ENCODE measurements at places on chromosomes 1 and 21.

- no peak for DNase-seq
Observed at GRCh38 chr1:210627755-210628154, 299.1 kb downstream of the HHAT start.

DNA sequence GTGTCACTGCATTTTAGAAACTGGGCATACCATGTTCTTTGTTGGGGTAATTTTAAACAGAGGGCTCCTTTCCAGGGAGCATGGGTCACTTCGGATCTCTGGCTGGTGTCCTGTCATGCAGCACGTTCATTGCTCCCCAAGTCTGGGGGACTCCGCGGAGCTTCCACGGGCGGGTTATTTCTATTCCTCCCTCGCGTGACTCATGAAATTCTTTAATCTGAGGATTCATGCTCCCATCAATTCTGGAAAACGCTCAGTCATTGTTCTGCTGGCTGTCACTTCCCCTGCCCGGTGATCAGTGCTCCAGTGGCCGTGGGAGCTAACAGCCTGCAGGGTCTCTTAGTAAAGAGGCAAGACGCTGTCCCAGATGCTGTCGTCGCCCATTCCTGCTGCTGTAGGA is 28.1 kb downstream of the CFAP74 start:
- DNase-seq, result no peak

DNA sequence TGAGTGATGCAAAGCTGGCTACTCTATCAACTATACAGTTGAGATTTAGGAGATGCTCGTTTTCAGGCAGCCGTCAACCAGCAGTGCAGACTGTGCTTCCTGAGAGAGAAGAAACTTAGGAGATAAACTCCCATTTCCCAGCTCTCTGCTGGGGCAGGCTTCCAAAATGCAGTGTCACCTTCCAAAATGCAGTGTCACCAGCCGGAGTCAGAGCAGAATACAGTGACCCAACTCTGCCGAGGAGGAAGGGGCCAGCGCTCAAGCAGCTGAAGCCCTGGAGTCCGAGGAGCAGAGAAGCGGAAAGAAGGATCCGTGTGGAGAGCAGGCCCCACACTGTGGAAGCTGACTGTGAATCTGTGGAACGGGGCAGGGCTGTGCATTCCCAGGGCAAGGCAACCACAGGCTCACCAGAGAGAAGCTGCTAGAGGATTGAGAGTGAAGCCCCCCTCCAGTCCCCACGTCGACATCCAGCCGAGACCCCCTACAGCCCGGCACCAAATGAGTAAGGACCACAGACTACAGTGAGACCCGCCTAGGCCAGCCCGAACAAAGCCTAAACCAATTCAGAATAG is 703 bp upstream of the KRTAP12-1 start:
- no peak for DNase-seq

DNA sequence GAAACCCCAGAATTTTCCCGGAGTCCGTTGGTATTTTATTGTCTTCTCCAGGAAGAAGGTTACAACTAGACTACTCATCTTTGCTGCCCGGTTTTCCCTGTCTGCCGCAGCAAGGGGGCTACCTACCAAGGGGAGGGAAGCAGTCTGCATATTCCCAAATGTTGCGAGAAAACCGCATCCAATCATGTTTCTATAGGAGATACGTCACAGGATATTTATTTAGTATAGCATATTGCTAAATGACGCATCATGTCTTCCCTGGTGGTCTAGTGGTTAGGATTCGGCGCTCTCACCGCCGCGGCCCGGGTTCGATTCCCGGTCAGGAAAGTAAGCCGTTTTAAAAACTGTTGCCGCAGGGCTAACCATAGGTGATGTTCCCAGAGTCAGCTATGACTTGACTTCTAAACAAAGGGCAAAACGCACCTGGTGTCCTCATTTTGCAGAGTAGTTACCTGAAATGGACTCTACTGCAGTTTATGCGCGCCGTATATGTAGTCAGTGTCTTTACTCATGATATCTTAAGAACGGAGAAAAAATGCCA is 15.2 kb upstream of the ZNF692 start:
- peak; percentile 63 for DNase-seq

DNA sequence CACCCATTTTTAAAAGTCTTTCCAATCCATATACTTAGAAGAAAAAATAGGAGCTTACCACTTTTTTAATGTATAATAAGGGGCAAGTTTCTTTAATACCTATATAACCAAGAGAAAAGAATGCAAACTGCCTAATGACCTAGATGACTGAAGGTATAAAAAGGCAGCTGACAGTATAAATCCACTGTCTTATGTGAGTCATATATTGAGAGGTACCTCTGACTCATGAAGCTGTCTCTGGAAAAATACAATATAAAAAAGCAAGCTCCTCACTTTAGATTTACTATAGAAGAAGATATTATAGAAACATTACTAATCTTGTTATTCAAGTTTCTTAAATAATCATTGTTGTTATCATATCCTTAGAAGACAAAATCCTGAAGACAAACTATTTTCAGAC is 144.2 kb downstream of the VAV3 start:
- DNase-seq, result no peak

DNA sequence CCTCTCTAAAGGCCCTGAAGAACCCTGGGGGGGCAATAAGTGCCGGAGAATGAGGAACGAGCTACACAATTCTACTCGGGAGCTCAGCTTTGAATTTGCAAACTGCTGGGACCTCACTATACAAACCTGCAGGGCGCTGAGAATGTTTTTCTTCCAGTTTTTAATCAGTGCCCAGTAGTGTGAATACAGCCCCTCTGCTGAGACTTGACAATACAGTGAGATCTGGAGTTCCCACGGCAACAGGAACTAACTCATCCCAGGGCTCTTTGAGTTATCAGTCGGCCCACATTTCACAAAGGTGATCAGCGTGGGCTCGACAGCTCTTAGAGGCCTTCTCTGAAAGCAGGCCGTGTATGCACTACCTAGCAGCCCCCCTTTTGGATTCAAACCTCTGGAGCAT is 41.7 kb downstream of the TMEM53 start:
- DNase-seq, result no peak

DNA sequence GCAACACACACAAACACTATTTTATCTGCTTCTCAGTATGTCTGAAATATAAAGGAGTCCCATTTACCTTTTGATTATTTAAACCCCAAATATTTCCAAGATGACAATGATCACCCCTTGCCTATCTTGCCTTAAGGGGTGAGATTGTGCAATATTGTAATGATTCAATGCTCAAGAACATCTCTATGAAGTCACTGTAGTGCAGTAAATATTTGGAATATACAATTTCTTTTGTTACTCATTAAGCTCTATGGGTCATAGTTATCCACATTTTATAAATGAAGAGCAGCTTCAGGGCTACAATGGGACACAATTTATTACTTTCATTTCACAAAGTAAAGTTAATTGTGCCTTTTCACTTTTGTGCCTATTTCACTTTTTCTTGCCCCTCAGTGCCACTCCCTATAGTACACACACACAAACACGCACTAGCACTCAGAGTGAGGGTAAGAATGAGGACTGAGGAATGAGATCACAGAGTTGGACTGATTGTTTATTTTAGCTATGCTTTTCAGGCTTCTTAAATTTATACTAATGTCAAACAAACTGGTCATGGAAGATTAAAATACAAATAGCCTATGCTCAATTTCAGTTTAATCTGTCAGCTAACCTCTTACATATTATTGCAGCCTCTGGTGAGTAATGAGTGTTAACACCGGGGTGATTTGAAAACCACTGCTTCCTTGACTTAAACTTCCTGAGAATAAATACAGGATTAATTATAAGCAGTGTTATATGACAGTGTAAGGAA is 521.0 kb upstream of the B3GALT2 start:
- DNase-seq, result no peak

- no peak for DNase-seq
Observed at GRCh38 chr1:180215856-180216625, 14.0 kb upstream of the LHX4 start.

DNA sequence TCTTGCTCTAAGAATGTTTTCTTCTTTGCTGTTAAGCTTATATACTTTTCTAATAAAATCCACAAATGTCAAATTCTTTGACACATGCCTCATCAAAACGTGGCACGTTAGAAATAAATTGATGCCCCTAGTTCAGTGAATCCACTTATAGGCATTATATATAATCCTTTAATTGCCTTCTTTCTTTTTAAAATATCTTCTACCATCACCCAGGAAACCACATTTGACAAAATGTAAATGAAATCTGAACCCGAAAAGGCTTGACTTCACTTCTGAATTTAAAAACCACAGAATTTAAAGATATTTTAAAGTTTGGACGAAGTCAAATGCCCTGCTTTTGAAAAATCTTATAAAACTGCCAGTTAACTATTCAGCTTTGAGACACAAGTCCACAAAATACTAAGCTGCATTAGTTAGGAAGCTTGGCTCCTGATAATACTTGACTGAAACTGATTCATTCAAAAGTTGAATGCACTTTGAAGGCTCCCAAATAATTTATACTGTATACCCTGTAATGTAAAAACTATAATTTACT is 22.4 kb upstream of the KIFAP3 start:
- no peak for DNase-seq

- no peak for DNase-seq
Observed at GRCh38 chr1:30618335-30618747, 105.0 kb downstream of the MATN1 start.

DNA sequence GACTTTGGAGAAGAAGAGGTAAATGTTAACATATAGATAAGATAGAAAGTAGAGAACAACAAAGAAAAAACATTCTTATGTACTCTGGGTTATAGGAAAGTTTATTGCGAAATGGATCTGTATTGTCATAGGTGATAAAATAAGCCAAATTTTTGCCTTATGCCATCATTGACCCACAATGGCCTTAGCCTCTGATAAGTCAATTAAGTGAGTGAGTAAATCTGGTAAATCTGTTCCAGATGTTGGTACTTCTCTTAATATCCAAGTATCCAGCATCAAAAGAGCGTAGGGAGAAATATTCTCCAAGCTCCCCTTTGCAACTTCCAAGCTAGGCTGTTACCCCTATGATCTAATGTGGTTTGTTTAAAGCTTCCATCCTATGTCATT is 38.3 kb upstream of the CLCA4 start:
- no peak for DNase-seq

- DNase-seq, result no peak
Observed at GRCh38 chr1:92708368-92708950, 76.4 kb downstream of the EVI5 start.

- DNase-seq, result no peak
Observed at GRCh38 chr1:20255666-20256065, 35.0 kb upstream of the VWA5B1 start.

DNA sequence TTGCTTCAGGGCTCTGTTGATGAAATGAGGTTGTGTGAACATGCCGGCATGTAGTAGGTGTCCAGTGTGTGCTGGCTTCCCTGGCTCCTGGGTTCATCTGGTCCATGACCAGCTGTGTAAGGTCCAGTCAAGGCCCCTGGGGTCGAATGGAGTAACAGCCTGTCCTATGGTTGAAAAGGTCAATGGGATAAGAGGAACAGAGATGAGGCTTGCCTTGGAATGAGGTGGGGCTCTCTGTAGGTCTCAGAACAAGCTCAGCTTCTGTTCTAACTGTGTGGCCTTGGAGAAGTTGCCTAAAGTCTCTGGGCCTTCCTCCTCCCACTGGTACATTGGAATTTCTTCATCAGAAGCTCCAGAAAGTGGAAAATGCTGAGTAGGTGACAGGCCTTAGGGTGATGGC is 26.6 kb downstream of the RPS6KA1 start:
- no peak for DNase-seq

- no peak for DNase-seq
Observed at GRCh38 chr1:29945426-29945825, 709.1 kb downstream of the PTPRU start.

DNA sequence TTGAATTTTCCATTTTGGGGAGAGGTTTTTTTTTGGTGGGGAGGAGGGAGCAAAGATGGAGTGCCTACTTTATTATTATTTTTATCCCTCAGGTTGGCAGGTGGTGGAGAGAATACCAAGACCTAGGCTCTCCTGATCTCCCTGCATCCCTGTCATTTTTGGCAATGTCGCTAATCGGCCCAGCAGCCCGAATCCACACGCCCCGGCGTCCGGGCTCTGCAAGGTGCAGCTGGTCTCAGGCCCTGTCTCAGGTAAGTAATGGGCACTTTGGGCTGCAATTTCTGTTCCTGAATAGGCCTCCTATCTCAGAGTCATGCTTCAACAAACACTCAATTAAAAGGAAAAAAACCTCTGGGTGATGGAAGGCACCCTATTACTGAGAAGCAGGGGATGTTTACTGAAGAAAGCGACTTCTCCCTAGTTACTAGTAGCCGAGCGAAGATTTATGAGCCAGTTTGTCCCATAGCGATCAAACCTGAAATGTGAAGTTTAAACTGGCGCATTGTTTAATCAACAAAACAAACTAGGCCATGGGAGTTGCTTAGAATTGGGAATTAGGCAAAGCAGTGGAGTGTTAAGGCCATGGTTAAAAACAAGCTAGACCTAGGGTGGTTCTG is 137.8 kb downstream of the RWDD3 start:
- DNase-seq, result no peak

DNA sequence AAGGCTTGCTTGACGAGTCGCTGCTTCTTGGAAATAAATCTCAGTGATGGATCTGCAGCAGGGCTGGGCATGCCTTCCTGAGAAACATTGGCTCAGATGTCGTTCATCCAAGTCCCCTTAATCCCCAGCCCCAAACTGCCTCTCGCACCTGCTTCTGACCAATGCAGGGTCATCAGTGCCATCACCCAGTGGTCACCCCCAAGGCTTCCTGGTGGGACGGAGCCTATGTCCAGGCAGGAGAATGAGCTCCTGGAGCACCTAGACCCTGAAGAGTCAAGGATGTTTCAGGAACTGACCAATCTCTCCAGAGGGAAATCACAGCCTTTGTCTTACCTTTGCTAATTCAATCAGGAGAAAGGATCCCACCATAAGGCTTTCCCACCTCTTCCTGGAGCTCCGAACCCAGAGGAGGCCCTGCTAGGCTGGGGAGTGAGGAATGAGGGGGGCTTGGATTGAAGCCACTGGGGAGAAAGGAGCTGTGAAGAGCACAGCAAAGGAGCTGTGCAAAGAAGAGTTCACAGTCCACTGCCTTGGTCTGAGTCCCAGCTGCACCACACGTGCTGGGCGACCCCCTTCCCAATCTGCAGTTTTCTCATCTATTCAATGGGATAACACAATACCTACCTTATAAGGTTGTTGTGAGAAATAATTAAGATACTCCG is 416.1 kb downstream of the NPHP4 start:
- DNase-seq, result no peak

DNA sequence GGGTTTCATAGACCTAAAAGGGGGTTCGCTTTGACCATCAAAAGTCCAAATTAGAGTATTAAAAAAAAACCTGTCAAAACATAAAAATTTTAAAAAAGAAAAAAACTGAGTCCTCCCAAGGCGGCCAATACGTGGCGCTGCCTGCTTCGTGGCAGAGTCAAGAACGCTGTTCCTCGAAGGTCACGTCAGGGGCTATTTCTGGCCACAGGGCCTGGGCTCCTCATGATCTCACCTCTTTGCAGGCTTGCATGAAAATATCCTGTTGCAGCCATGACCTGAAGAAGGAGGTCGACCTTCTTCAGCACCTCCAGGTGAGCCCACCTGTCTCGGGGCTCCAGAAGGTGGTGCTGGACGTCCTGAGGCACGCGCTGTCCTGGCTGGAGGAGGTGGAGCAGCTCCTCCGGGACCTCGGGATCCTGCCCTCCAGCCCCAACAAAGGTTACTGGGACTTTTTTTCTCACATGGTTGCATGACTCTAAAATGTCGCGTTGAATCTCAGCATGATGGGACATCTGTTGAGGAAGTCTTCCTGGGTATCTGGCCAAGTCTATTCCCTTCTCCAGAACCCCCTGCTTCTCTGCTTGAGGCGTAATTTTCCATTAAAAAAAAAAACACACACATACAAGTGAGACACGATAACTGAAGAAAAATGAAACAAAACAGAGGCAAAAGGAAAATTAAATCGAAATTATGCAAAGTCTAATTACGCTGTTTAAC is 80.4 kb upstream of the EFHD2 start:
- DNase-seq, result no peak

All from stimulated activated CD8-positive, alpha-beta memory T cell treated with anti-CD3 and anti-CD28 coated beads, Interleukin-7, amount 100 ng/mL, for 48 hours (primary cell).